ENCODE measurements at places on chromosomes 12 and 14. TPM values are rescaled to one million over a fixed set of nuclear protein-coding genes. Genes with fewer than 3 reads are reported as not detected.

Gene PRR4
- 8.1 TPM for polyA plus RNA-seq

DNA sequence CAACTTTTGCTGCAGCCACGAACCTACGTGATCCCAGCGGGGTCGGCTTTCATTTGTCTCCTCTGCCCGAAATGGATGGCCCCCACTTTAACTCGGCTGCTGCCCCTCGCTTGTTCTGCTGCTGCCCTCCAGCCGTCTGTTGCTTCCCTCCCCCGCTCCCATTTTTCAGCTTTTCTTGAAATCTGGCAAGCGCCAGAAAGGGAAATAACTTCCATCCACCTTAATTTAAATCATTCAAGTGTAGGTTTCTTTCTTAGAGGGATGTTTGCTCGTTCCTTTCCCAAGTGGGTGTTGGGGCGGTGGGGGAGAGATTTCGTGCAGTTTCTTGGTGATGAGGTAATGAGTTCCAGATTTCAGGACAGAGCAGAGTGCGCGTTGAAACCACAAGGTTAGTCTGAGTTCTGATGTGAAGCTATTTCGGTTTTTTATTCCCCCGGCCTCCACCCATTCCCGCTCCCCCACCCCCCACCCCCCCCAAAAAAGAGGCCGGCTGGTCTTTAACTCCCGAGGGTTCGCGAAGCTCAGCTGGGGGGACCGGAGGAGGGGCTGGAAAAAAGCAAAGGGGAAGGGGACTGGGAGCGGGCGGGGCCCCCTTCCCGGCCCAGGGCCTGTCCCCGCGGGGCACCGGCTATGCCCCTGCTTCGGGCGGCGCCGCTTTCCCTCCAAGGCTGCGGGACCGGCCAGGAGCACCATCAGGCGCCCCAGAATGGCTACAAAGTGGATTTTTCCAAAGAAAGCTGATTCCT lies 2.2 kb upstream of the ZFP36L1 start:
- no peak for DNase-seq

DNA sequence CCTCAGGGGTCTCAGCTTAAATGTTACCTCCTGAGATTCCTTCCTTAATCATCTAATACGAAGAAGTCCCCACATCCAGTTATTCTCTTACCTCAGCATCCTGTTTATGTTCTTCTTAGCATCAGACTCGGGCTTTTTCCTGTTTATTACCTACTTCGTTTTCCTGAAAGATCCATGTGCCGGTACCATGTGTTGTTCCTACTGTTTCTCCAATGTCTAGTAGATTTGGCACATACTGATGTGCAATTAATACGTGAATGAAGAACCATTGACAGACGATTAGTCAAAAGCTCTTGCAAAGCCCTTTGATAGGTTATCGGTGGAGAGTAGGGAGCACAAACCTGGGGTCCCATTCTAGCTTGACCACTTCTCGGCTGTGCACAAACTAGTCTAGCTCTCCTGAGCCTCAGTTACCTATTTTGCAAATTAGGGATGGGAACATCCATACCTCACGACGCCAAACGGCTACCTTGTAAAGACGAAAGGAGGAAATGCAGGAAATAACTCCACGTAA lies 735 bp upstream of the MAPKAPK5 start:
- no peak for DNase-seq

DNA sequence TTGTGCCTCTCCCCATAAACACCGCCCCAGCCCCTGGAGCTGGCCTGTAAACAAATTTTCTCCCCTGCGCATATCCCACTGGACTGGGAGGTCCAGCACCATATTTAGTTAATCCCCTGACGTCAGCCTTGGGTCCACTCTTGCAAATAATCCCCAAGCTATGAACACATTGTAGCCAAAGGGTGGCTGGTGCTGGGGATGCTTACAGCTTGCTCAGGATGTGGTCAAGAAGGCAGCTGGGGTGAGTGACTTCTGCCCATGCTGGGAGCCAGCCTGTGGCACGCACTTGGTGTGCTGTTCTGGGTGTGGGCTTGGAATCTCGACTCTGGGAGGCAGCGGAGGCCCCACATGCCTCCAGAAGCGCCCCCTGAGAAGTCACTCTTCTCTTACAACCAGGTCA lies 32.1 kb downstream of the CMKLR1 start:
- DNase-seq = no peak

- DNase-seq = no peak
Observed at GRCh38 chr12:15679151-15679550, 110.0 kb downstream of the EPS8 start.

- DNase-seq = no peak
Observed at GRCh38 chr14:52233693-52234092, 33.8 kb upstream of the PTGDR start.

DNA sequence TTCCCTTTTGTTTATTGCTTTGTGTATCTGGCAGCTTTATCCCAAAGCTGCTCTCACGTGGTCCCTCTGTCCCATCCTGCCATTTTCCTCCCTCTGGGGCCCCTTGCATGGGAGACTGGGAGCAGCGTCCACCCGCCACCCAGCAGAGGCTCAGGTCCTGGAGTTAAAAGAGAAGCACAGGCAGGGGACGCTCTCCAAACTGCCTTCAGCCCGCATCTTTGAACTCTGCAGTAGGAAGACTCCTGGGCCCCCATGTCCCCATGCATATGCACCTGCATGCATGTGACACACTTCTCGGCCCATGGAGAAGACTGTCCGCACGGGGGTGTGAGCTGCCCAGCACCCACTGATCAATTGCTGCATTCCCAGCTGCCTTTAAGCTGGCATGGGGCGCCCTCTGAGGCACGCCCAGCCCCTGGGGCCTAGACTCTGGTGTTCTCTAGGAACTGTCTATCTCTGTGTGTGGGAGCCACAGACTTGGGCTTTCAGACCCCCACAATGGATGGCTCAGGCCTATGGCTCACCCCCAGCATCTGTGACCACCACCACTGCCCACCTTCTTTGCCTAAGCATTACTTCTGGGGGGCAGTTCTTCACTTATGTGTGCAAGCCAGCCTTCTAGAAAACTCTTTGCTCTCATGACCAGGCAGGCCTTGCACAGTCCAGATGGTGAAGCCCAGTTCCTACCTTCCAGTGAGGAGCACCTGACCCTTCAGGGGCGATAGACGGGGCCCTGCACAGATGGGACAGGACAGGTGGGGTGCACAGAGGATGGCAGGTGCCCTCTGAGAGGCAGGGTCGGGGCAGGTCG lies 96.1 kb upstream of the DIO3 start:
- DNase-seq = no peak

GRCh38 chr12:12384571-12385340 lies 27.9 kb downstream of the BORCS5 start:
- DNase-seq = no peak

DNA sequence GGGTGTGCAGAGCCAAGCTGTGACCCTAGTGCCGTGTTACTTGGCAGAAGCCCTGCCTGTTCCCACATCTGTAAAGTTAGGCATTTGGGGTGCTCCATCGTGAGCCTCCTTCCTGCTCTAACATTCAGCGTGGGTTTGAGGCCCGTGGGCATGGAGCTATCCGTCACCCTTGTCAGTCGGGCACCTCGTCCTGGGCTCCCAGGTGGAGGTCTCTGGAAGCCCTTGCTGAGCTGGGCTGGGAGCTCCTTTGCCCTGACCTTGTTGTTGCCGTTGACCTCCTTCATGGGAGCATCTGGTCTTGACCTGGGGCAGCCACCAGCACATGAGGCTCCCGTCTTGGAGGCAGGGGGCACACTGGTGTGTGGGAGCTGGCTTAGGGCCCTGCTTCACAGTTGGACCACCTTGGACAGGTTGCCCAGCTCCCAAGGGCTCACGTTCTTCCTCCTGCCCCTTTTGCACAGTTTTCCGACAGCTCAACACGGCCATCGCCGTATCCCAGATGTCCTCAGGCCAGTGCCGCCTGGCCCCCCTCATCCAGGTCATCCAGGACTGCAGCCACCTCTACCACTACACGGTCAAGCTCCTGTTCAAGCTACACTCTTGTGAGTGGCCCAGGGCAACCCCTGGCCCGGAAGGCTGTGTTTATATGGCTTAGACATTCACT lies 18.5 kb downstream of the HIP1R start:
- DNase-seq = no peak

Gene EML5
- 2.9 TPM for polyA plus RNA-seq

DNA sequence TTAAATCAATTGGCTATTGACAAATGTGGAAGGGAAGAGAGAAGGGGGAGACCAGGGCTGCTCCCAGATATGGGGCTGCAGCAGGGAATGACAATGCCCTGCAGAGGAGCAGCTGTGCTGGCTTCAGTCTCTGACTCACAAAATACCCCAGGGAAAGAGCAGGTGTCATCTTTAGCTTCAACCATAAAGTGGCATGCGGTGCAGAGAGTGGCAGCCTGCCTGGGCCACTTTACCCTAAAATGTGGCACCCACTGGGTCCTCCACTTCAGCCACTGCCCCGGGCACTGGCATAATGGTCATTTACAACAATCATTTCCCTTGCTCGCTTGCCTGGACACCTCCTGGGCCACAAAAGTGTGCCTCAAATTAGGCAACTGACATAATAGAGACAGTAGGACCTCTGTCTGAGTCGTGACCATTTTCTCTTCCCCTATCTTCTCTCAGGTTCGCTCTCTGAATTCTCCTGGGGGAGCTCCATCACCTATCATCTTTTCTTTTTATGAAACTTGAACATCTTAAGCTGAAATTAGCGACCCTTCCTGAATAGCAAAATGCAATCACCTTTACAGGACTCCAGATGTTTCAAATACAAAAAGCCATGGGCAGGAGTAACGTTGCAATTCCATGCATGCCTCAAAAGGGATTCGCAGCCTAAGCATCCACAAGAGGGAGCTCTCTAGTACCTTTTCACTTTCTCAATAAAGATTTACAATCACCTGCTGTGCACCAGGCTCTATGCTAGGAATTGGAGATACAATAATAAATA lies 179.9 kb upstream of the ATF7IP start:
- DNase-seq = peak; percentile 45

- DNase-seq = no peak
Observed at GRCh38 chr12:28033538-28033915, 61.0 kb upstream of the PTHLH start.

DNA sequence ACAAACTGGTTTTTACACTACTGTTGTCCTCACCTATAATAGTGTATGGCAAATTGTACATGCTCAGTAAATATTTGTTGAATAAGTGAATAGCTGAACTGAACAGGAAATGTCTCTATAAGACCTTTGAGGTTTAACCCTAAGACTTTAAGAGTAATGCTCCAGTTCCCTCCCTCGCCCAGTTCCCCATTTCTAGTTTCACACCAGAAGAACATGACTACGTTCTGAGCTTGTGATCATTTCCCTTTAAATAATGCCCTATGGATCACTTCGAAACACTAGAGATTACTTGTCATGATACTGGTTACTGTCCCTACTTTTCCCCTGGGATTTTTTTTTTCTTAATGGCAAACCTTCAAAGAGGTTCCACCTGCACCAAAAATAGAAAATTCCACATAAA lies 69.3 kb downstream of the PRKD1 start:
- no peak for DNase-seq

DNA sequence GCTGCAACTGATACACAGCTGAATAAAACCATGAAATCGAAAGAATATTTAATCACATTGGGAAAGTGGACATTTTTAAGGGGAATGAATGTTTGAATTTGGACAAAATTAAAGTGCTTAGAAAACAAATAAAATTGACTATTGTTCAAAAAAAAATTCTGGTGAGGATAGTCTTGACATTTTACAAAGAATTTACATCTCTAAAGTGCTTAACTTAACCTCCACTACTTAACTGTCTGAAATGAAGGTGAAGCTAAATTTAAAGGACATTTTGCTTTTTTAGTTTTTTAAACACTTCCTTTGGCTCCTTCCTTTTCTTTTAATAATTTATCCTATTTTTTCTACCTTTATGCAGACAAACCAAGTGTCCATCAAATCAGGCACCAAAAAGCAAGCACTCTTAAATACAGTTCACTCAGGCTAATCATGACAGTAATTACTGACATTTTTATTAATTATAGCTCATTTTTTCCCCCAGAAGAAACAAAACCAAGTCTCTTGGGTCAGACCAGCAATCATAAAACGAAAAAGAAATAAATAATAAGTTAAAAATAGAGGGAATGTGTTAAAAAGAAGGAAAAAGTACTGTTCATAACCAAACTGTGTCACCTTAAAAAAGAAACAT lies 5.7 kb upstream of the CCND2 start:
- no peak for DNase-seq

- peak; percentile 97 for DNase-seq
Observed at GRCh38 chr14:23006544-23007419, 3.2 kb downstream of the C14orf93 start.

DNA sequence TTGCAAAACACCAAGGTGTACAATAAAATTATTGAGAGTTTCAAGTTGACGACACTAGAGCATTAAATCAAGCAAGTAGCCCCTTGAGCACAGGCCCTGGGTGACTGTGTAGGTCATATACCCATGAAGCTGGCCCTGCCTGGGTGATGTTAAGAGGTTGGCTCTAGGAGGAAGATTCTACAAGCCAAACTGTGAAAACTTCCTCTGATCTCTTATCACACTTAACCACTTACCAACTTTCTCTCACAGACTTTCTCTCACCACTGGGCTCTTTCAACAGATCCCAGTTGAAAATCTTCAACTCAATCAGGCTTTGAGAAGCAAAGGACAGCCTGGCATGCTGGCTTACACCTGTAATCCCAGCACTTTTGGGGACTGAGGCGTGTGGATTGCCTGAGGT lies 186.9 kb upstream of the BTG1 start:
- DNase-seq = no peak

Gene TDRD9
- polyA plus RNA-seq = 3.3 TPM

DNA sequence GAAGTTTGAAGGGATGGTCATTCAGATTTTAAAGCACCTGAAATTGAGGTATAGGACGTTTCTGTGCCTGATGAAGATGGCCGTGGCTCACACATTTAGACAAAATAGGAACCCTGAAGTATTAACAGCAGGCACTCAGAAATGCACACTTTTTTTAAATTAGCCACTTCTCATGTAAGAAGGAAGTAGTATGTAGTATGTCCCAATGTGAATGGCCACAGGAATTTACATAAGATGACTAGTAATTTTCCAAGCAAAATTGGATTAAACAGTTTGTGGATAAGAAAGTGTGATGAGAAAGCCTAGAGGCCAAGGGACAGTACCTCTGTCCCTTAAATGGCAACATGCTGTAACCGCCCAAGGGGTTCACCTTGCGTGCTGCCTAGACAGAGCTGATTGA lies 1.8 kb upstream of the MIS18BP1 start:
- no peak for DNase-seq

Gene ABHD4
- polyA plus RNA-seq = 57.1 TPM

- DNase-seq = no peak
Observed at GRCh38 chr12:62817556-62818271, 117.2 kb downstream of the PPM1H start.

DNA sequence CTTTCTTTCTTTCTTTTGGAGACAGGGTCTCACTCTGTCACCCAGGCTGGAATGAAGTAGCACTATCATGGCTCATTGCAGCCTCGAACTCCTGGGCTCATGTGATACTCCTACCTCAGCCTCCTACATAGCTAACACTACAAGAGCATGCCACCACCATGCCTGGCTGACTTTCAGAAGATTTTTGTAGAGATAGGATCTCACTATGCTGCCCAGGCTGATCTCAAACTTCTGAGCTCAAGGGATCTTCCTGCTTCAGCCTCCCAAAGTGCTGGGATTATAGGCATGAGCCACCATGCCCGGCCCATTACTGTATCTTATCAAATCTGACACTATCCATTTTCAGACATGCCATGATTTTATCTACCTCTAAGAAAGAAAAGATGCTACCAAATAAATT lies 31.6 kb downstream of the NDUFA12 start:
- no peak for DNase-seq

Gene BTBD7
- polyA plus RNA-seq = 52.1 TPM

GRCh38 chr14:69620211-69620611 lies 8.8 kb downstream of the SUSD6 start:
- no peak for DNase-seq

- no peak for DNase-seq
Observed at GRCh38 chr12:20410734-20411133, 42.4 kb downstream of the PDE3A start.

All from right renal pelvis (tissue), 4 donors.